Activated CD4-positive, alpha-beta T cell treated with anti-CD3 and anti-CD28 coated beads, Interleukin-2, amount 50 U/mL, for 1 hour (primary cell): ENCODE measurements at places on chromosomes 6 and 20.

GRCh38 chr20:16147216-16147615, 426.0 kb downstream of the KIF16B start:
- DNase-seq = no peak

DNA sequence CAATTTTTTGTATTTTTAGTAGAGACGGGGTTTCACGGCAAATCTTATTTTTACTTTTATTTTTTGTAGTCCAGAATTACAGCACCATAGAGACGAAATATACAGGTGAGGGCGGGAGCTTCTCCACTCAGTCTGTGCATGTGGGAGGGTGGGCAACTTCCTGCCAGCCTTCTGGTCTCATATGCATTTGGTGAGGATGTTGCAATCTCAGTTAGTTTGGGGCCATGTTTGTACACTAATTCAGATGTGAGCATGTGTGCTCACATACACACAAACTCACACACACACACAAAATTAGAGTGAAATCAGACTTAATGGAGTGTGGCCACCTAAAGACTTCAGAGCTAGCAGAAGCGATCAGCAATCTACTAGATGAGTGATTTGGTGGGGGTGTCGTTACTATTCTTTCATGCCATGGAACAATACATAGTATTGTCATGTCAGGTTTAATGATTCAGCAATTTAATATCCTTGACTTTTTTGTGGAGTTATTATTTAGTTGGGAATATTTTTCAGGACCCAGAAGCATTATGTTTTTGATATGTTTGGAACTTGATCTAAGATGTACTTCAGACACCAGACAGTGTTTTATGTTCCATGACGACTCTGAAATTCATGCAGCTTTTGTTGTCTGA, 78.0 kb upstream of the BMP2 start:
- no peak for DNase-seq

GRCh38 chr6:5115168-5115567, 30.0 kb downstream of the PPP1R3G start:
- no peak for DNase-seq

DNA sequence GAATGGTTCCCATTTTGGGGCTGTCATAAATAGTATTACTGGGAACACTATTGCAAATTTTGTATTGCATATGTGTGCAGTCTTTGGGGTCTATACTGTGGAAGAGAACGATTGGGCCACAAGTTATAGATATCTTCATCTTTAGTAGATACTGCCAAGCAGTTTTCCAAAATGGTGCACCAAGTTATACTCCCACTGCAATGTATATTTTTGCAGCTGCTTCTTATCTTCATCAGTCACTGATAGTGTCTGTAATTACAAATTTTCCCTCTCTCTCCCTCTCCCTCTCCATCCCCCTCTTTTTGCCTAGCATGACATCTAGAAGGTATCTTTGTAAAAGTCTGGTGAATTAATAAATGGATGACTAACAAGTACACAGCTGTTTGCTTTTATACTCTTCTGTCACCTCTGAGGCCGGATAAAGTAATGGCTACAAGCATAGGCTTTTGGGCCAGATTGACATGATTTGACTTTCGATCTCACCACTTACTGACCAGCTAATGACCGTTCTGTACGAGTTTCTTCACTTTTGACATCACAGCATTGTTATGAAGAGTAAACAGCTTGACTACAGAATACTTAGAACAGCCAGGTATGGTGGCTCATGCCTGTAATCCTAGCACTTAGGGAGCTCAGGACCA, 113.3 kb upstream of the SLC2A12 start:
- no peak for DNase-seq

GRCh38 chr20:19730706-19731105, 27.4 kb upstream of the RIN2 start:
- DNase-seq = no peak

- DNase-seq = peak; percentile 21
Observed at GRCh38 chr6:63573899-63574553, 1.7 kb downstream of the LOC128125822 start.

DNA sequence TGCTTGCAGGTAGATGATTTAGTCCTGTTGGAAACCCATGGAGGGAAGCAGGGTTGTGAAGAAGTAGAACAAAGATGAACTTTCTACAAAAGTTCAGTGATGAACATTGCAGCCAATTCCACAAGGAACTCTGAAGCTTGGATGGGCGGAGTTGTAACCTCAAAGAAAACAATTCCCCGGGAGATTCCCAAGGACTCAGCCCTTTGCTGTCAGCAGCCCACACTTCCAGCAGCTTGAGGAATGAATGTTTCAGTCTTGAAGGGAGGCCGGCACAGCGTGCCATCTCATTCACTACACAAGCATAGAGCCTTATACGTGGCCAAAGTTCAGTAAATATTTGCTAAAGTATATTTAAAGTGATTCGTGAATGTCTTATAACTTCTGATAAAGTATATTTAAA, 269.4 kb downstream of the NKAIN2 start:
- no peak for DNase-seq

- DNase-seq = peak; percentile 4
Observed at GRCh38 chr6:127518710-127519468, at the start of gene MTCL3. Gene MTCL3 (minus strand): TSS chr6:127519335.

DNA sequence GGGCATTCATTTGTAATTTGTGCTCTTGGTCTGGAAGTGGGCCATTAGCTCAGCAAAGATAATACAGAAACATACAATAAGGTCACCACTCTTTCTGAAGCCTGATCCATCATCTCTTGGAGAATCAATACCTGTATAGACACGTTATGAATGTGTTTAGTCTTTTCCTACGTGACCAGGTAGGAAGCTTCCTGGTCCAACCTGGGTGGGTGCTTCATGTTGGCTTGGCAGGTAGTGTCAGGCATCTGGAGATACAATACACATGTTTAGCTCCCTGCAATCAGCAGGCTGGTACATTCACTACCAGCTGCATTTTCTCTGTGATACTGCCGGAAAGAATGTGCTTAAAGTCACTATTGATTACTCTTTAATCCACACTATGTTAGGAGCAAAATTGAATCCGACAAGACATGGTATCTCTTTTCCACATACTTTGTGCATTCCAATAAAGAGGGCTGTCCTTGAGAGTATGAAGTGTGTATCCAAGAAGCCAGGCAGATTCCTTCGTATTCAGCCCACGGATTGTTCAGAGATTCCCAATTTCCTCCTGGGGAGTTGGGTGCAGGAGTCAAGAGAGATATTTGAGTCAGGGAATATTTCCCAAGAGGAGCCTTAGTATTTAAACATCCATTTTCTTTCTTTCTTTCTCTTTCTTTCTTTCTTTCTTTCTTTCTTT, 49.9 kb upstream of the RANBP9 start:
- DNase-seq = no peak

GRCh38 chr6:4575714-4576113, 200.5 kb upstream of the CDYL start:
- no peak for DNase-seq

DNA sequence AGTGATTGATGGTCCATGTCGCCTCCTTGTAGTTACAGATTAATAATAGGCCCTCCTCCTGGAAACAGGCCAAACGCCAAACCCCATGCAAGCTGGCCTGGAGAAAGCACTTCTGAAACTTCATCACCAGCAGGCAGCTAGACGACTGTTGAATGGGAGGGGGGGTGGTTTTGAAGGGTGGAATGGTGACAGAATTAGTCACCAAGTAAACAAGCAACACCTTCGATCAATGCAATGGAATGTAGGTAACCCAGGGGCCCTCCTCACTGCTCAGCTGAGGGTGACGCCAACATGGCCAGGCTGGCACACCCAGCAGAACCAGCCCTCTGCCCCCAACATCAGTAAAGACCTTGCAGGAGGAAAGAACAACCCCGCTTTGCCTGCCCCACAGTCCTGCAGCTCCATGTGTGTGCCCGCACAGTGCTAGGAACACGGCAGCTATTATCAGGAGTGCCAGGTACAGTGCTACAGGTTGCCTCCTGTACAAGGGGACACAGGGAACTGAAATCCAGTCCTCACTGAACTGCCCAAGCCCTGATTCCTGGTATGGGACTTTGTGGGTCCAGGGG, 2.7 kb downstream of the BCAS1 start:
- DNase-seq = no peak

- DNase-seq = no peak
Observed at GRCh38 chr6:147758303-147758702, 249.8 kb downstream of the SAMD5 start.

GRCh38 chr6:14703586-14703985, 542.3 kb upstream of the JARID2 start:
- no peak for DNase-seq

GRCh38 chr6:40685862-40686261, 98.7 kb upstream of the LRFN2 start:
- no peak for DNase-seq

GRCh38 chr20:52817511-52817910, 154.6 kb upstream of the TSHZ2 start:
- no peak for DNase-seq

GRCh38 chr6:92538926-92539325, 880.4 kb downstream of the EPHA7 start:
- DNase-seq = no peak

DNA sequence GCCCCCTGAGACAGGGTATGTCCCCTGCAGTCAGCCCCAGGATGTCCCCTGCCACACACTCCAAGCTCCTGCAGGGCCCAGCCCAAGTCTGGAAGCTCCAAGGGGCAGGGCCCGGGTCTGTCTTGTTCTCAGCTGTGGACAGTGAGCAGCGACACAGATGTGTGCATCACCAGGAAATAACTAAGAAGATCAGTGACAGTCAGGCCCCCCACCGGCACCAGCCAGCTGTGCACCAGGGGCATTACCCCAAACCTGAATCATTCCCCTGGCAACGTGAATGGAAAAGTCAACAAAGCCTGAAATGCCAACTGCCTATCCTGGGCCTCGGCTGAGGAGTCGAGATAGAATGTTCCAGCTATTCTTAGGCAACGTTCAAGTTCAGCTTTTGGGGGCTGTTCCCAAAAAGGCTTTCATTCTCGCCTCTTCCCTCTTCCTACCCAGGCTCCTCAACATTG, 105.0 kb downstream of the PREX1 start:
- no peak for DNase-seq

DNA sequence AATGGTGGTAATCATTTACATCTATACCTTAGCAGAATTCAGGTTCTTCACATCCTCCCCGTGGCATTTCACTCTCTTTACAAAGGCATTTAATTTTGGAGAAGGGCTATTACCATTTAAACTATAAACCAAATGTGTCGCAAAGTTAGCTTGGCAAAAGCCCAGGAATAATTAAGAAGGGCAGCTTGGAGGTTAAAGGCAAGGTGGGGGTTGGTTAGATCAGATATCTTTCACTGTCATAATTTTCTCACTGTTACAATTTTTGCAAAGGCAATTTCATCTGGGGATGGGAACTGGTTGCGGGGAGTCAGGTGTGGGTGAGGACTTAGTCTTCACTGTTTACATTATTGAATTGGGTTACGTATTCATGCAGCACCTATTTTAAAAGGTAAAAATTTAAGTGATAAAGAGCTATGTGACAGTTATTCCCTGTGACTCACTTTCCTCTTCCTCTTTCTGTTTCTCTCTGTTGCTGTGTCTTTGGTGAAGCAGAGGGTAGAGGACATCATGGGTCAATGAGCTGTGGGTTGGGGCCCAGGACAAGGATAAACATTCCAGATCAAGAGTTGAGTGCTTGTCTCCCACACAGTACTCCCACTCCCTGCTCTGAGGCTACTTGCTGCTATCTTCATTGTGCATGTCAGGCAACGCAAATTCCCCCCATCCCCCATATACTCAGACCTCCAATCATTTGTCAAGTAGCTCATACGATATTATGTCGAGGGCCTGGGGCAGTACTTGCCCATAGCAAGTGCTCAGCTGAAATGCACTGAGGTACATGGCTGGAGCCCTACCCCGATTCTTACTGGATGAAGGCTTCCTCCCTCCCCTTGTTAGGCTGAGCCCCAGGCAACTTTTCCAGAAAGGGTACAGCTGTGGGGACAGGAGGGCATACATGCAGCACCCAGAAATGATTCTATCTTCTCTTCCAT, 223.1 kb upstream of the MYLIP start:
- no peak for DNase-seq

DNA sequence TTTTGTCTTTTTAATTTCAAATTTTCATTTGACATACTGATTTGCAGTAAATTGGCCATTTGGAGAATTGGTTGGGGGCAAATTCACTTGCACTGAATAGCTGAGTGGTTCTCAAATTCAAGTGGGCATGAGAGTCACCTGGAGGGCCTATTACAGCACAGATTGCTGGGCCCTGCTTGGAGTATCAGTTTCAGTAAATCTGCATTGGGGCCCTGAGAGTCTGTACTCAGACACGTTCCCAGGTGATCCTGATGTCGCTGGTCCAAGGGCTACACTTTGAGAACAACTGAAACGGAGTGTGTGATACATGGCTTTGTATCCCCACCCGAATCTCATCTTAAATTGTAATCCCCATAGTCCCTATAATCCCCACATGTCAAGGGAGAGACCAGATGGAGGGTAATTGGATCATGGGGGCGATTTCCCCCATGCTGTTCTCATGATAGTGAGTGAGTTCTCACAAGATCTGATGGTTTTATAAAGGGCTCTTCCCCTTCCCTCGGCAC, 115.9 kb downstream of the KLHL32 start:
- DNase-seq = no peak

GRCh38 chr6:76633259-76633658, 560.8 kb upstream of the IMPG1 start:
- no peak for DNase-seq

DNA sequence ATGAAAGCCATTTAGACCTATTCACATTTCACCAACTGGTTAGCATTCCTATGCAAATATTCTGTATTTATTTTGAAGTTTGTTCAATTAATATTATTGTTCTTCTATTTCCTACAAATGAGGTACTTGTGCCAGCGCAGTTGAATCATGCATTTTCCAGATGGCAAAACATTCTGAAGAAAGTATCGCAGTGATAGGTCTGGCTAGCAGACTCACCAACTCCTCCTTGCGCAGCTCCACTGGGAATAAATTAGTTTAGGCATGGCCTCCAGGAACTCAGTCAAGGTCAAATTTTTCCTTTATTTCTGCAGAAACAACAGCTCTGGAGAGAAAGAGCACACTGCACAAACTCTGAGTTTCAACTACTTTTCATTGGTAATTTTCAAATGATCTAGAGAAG, 437.7 kb downstream of the COL12A1 start:
- DNase-seq = no peak

DNA sequence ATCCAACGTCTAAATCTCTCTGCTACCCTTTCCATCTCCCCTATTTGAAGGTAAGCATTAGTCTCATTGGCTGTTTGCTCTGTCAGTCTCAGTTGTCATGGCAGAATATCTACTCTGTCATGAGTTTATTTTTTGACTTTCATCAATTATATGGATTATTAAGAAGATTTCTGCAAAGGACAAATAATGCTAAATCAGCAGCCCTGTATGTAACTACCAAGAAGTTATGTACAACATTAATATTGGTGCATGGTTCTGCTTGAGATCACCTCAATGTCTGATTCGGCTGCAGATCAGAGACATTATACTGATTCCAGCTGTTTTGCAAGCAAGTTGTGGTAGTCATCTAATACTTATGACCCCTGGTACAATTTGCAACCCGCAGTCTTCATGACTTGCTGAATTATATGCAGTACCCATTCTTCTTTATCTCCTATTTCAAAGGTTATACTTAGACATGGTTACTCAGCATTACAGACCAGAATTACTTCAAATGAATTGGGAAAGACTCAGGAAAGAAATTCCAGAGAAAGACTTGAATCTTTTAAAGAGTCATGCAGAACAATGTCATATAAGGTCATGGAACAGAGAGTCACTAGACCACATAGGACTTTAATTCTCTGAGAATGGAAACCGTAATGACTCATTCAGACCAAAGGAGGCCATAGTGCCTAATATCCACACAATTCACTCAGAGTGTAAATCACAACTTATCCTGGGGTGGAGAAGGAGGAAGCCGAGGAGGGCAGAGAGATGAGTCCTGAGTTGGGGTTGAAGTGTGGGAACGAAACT, 201.4 kb downstream of the IBTK start:
- no peak for DNase-seq

GRCh38 chr6:106520711-106521401, 108.4 kb downstream of the RTN4IP1 start:
- DNase-seq = peak; percentile 71
